NCI-H187 treated with DMSO at 0.1 percent for 48 hours (cell line): ENCODE measurements at places on chromosomes 2 and 18.

DNA sequence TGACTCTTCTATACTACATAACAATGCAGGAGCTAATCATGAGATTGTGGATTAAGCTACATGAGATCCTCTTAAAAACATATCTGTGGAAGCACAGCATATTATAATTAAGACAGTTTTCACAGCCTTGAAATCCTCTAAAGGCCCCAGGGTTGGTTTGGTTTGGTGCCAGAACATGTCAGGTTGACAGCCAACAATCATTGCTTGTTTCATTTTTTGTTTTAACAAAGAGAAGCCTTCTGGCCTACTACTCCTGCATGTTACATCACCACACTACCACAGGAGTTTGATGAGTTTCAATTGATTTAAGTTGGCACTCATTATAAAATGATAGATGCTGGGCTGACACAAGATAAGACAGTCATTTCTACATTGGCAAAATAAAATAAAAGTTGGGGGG is 255.9 kb upstream of the ERBB4 start:
- no peak for DNase-seq

DNA sequence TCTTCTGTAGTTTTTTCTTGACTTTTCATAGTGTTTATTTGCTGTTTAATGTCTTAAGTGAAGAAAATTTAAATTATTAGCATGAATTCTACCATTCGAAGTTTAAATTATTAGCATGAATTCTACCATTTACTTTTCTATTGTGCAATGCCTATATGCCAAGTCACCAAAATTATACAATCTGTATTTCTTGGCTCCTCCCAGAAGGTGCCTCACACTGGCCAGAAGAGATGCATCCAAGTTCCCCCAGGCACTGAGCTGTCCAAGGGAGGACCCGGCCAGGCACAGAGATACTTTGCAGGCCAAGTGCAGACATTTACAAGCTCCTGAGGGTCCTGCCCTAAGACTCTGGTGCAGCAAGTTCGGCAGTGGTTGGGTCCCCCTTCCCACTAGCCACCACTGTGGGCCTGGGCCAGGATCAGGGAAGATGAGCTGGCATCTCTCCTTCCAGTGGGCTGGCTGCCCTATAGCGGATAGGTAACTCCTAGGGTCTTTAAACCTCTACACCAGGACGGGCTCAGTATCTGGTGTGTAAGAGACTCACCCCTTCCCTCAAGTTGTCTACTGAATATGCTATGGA is 31.3 kb downstream of the TMEM247 start:
- DNase-seq = no peak

DNA sequence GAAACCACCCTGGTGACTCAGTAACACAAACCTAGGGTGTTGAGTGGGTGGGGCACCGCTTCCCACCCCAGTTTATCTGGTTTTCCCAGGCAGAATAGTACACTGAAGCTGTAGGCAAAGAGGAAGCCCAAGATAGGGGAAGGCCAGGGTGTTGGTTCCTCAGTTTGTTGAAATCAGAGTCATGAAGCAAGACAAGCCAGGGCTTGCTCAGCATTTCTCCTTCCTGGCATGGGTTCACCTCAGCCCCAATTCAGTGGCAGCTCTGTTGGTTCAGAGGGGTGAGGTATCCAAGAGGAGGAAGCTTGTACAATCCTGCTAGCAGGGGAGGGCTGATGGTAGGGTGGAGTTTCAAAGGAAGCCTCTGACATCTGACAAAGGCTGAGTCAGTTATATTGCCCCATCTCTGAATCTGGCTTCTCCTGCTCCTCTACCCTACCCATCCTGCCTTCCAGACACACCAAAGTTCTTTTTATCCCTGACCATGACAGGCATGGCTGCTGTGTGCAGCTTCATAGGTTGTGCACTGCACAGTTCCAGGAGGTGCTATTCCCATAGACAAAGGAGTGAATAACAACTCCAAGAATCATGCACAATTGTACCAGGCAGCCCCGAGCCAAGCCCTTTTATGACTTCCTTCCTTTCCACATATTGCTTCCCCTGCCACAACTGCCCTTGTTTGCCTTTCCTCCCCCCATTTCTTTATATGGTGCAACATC is 24.9 kb upstream of the RAB10 start:
- DNase-seq = no peak

GRCh38 chr18:6878556-6879297 is 149.2 kb downstream of the ARHGAP28 start:
- DNase-seq = no peak

DNA sequence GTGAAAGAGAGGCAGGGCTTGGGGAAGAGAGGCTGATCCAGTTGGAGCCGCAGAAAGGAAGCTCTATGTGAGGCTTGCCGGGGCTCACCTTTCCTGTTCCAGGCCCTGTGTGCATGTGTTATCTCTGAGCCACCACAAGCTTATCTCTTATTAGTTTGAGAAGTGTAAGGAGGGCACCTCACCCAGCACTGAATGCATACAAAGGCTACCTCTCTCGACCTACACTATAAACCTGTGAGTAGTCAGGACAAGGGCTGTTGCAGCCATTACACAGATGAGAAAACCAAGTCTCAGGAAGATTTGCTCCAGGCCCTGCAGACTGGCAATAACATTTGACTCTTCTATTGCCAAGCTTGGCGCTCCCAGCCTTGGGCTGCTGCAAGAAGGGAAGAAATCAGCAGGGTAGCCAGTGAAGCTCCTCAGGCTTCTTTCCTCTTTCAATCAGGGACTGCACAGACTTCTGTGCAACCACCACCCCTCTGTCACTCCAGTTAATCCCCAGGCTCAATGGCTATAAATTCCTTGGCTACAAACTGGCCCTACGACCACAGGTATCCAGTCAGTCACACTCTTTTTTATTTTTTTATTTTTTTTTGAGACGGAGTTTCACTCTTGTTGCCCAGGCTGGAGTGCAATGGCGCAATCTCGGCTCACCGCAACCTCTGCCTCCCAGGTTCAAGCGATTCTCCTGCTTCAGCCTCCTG is 73.8 kb downstream of the CLHC1 start:
- no peak for DNase-seq

DNA sequence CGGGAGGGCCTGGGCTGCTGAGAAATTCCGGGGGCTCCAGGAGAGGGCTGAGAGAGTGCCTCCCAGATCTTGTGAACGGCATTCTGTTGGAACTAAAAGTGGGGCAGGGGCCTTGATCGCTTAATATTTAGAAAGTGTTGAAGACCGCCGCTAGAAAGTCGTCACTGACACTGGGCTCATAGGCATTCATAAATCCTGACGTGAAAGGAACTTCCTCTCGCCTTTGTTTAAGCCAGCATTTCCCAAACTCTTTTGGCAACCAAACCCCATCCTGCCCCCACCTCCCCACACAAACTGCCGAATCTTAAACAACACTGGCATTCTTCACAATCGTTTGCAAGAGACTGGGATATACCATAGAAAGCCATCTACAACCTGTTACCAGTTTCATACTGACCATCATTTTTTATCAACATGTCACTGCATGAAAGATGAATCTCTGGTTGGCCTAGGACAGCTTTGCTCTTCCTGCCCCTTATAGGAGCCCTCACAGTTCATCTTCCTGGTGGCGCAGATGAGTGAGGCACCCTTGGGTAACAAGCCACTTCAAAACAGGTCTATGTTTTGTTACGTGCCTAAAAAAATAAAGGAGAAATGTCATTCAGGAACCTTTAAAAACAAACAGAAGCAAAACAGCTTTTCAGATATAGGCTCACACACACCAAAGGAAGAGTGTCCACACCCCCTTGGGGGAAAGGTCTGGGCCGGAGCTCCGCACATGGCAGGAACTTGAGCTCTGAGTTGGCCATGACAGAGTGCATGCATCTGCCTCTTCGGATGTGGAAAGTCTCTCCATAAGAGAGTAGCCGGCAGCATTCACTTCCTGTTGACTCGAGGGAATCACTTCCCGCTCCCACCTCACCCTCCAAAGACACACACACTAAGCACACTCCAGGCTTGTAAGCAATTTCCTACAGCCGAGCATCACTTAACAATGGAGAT is 13.0 kb downstream of the MTERF4 start:
- DNase-seq = no peak

DNA sequence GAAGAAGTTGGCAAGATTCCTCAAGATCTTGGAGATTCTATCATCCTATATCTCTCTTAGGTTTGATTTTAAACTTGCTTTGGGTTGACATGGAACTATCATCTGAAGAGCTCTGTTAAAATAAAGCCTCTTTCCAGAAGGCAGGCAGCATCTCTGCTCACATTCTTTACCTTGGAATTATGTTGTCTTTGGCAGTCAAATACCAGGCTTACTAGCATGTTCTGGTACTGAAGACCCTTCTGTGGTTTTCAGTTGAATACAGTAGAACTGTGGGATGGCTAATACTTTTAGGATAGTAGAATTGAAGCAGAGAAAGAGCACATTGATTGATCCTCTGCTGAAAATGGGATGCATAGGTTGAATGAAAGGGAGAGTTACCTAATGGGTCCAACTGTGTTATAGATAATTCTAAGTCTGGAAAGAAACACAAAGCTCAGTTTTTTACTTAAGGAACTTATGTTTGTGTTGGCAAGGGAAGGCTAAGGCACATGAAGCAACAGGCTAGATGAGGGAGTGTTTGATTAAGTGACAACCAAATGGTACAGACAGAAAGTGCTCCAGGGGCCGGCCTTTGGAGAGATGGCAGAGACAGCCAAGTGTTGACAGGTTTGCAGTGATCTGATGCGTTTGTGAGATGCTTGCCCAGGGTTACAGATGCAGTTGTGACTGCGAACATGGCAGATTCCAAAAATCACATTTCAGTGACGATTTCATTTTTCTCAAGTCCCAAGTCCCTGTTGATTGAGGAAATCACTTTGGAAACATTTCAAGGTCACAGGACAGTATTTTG is 397.9 kb downstream of the MEIS1 start:
- no peak for DNase-seq

DNA sequence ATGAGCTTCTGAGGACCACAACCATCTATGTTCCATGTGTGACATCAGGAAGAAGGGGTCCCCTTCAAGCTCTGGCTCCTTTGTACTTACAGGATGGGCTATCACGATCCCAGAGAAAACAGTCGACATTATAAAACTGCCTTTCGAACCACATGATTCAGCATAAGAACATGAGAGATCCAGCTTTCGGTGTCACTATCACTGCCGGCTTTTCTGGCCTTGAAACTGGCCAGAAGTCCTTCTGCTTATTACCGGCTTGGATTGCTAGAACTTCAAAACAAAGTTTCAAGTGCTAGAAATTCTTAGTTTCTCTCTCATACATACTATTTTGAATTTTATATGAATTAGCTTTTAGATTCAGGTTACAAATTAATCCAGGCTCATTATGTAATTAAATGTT is 138.9 kb downstream of the PID1 start:
- no peak for DNase-seq

- DNase-seq = no peak
Observed at GRCh38 chr2:8548065-8548618, 133.7 kb upstream of the ID2 start.

DNA sequence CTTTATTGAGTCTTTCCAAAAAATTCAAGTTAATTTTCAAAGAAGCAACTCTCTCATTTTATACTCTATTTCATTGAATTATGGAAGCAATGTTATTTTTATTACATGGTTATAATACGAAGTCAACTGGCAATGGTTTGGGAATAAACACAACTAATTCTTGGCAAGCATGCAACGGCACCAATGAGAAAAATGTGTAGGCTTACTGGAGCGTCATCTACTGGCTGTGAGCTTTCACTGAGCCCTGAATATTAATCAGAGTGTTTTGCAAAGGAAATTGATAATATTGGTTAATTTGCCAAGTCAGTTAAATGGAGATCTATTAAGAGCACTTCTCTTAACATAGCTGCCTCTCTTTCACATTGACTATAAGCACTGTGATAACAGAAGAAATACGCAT is 163.9 kb downstream of the IKZF2 start:
- no peak for DNase-seq

DNA sequence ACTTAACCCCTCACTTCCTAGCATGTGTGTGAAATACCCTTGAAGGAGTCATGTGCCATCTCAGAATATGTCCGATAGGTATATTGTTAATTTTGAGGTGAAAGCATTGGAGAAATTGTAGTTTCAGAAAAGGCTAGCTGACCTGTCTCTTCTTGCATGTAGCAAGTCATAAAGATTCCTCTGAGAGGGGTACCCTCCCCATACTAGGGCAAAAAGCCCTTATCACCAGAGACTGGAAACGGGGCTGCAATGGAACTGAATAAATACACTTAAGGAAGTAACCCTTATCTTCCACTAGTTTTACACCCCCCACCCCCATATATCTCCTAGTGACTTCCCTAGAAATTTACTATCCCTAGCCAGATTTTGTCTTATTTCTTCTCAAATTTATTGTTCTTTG is 1.8 kb upstream of the SF3B6 start:
- no peak for DNase-seq

DNA sequence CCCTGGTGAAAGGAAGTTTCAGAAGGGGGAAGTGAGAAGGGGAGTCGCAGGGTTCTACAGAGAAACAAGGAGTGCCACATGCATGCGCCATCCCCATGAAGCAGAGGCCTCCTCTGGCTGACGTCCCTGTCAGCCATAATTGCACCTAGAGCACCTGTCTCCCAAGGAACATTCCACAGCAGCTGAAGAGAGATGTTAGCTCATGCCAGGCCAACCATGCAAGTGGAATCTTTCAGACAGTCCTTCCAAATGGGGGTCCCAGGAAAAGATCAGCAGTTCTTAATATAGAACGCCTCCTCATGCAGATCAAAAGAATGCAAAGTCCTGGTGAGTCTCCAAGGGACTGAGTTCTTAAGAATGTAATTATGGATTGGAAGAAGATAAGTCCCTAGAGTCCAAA is 29.6 kb downstream of the MRO start:
- DNase-seq = no peak

- no peak for DNase-seq
Observed at GRCh38 chr2:121028577-121028976, 256.4 kb downstream of the TFCP2L1 start.

GRCh38 chr2:66563473-66563872 is 128.5 kb downstream of the MEIS1 start:
- no peak for DNase-seq

GRCh38 chr2:181891966-181892798 is 652 bp downstream of the ITPRID2 start:
- no peak for DNase-seq

DNA sequence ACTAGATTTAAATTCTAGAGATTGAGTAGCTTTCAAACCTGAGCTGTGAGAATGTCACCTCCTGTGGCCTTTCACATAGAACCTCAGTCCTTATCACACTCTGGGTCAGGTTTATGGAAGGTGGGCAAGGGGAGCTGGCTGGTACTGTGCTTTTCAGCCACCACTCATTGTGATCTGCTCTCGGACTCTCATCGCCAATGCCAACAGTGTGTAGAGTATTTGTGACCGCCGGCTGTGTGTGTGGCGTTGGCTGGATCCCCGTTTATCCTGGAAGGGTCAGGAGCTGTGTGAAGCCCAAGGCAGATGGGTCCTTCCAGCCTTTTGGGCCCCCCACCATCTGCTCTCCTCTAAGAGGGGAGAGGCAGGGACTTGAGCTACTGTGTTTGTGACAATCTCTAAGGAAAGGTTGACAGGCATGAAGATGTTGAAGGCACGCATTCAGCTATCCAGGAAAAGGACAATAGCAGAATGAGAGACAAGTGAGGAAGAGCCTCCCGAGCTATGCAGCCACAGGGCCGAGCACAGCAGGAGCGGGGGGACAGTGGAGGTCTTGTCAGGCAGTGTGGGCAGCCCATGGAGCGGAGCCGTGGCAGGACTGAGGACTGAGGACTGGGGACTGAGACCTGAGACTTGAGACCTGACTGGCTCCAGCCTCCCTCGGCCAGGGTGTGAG is 107.1 kb upstream of the TPO start:
- no peak for DNase-seq

GRCh38 chr2:178860551-178860950 is 53.3 kb upstream of the TTN start:
- DNase-seq = no peak
